Stomach (tissue), 19 donors: ENCODE measurements at places on chromosomes 7 and 10. TPM values are rescaled to one million over a fixed set of nuclear protein-coding genes. Genes with fewer than 3 reads are reported as not detected.

Gene CDCA7L
- total RNA-seq, result 89.8 TPM

Gene PVRIG
- not detected for total RNA-seq

Gene ELFN1
- 0.43 TPM for total RNA-seq

Gene SHH
- total RNA-seq, result 6.4 TPM

Gene VAX1
- total RNA-seq, result not detected

- peaks cover 78% of the 10 kb centered on the region for H3K4me1 ChIP-seq
- peaks cover 15% of the 10 kb centered on the region for H3K36me3 ChIP-seq
- no peak for DNase-seq
- no peak overlapping the region for H3K4me3 ChIP-seq
These were observed 62.1 kb downstream of the PTEN start for GRCh38 chr10:87925570-87925969.

GRCh38 chr7:108384716-108385483, 71.3 kb downstream of the NRCAM start:
- no peaks in the 10 kb centered on the region for H3K4me1 ChIP-seq
- no peaks in the 10 kb centered on the region for H3K27me3 ChIP-seq
- H3K4me3 ChIP-seq, result no peak overlapping the region
- no peaks in the 10 kb centered on the region for H3K36me3 ChIP-seq
- no peak for DNase-seq

DNA sequence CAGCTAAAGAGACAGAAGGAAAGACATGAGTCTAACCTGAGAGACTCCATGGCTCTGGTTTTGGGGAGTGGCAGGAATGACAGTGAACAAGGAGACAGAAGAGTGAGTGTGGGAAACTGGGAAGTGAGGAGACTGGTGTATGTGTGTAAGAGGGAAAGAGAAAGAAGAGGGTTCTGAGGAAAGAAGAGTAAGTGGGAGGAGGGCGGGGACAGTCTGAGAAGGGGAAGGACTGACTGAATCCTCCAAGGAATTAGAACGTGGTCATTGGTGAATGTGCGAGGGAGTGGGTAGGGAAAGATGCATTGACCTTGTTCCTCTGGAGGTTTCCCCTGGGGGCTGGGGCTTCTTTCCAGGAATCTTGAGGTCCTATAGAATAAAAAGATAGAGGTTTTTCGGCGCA, 26.6 kb downstream of the WNT8B start:
- H3K36me3 ChIP-seq, result peaks cover 73% of the 10 kb centered on the region
- no peaks in the 10 kb centered on the region for H3K4me1 ChIP-seq
- no peak overlapping the region for H3K27ac ChIP-seq
- no peak for DNase-seq
- no peaks in the 10 kb centered on the region for H3K27me3 ChIP-seq
- no peak overlapping the region for H3K4me3 ChIP-seq

DNA sequence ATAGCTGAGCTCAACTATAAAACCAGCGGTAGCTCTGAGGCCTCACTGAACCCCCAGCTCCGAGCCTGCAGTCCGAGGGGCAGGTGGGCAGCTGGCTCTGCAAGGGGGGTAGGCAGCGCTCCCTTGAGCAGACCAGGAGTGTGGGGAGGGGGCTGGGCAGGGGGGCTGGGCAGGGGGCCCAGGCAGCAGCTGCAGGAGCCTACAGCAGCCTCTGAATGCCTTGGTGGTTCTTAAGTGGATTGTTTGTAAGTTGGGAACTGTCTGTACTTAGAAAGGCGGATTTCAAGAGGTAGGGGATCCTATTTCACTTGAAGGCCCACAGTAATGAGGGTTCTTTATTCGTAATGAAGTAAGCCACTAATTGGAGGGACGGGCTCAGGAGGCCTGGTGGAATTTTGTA, 72.3 kb downstream of the ICA1 start:
- H3K4me1 ChIP-seq, result no peaks in the 10 kb centered on the region
- H3K27me3 ChIP-seq, result no peaks in the 10 kb centered on the region
- no peak overlapping the region for H3K4me3 ChIP-seq
- H3K36me3 ChIP-seq, result no peaks in the 10 kb centered on the region
- no peak for DNase-seq

DNA sequence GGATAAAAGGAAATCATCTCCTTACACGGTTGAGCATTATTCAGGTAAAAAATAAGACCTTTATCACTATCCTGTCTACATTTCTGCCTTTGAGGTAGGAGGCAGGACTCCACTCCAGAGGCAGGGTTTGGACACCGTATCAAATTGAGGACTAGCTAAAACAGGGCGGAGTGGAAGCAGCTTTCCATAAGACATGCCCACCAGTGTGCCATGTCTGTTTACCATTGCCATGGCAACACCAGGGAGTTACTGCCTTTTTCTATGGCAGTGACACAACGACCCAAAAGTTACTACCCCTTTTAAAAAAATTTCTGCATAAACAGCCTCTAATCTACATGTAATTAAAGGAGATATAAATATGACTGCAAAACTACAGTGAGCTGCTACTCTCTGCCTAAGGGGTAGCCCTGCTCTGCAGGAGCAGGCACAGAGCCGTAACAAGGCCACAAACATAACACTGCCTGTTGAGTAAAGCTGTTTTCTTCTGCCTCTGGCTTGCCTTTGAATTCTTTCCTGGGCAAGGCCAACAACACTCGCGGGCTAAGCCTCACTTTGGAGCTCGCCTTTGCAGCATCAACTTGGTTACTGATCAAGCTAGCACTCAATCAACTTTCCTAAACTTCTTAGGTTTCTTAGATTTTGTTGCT, 26.5 kb downstream of the DGKB start:
- no peaks in the 10 kb centered on the region for H3K4me1 ChIP-seq
- H3K4me3 ChIP-seq, result no peak overlapping the region
- H3K27ac ChIP-seq, result no peak overlapping the region
- DNase-seq, result no peak

- H3K36me3 ChIP-seq, result no peaks in the 10 kb centered on the region
- no peak for DNase-seq
- no peak overlapping the region for H3K4me3 ChIP-seq
- H3K27ac ChIP-seq, result no peak overlapping the region
- no peaks in the 10 kb centered on the region for H3K4me1 ChIP-seq
These were observed 122.4 kb downstream of the ZNF248 start for GRCh38 chr10:37734971-37735370.

- no peak for DNase-seq
- no peak overlapping the region for H3K4me3 ChIP-seq
- H3K36me3 ChIP-seq, result no peaks in the 10 kb centered on the region
- H3K27me3 ChIP-seq, result no peaks in the 10 kb centered on the region
- H3K4me1 ChIP-seq, result peaks cover 13% of the 10 kb centered on the region
- no peak overlapping the region for H3K27ac ChIP-seq
These were observed 114.7 kb downstream of the CD36 start for GRCh38 chr7:80752954-80753690.

DNA sequence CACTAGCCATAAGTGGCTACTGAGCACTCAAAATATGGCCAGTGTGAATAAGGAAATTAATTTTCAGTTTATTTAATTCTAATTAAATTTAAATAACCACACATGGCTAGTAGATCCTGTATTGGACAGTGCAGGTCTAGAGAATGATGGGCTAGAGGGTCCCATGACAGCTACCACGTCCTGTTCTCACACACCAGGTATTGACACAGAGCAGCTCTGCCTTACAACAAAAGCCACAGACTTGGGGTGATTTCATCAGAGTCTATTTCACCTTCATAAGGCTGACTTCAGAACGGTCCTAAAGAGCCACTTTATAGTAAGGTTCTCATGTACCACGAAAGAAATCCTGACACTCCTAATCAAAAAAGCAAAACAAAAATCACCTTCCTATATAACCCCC, 111.3 kb downstream of the UBE2H start:
- peaks cover 29% of the 10 kb centered on the region for H3K4me1 ChIP-seq
- no peak overlapping the region for H3K4me3 ChIP-seq
- no peaks in the 10 kb centered on the region for H3K27me3 ChIP-seq
- no peak for DNase-seq
- H3K36me3 ChIP-seq, result peaks cover 23% of the 10 kb centered on the region
- H3K27ac ChIP-seq, result no peak overlapping the region

DNA sequence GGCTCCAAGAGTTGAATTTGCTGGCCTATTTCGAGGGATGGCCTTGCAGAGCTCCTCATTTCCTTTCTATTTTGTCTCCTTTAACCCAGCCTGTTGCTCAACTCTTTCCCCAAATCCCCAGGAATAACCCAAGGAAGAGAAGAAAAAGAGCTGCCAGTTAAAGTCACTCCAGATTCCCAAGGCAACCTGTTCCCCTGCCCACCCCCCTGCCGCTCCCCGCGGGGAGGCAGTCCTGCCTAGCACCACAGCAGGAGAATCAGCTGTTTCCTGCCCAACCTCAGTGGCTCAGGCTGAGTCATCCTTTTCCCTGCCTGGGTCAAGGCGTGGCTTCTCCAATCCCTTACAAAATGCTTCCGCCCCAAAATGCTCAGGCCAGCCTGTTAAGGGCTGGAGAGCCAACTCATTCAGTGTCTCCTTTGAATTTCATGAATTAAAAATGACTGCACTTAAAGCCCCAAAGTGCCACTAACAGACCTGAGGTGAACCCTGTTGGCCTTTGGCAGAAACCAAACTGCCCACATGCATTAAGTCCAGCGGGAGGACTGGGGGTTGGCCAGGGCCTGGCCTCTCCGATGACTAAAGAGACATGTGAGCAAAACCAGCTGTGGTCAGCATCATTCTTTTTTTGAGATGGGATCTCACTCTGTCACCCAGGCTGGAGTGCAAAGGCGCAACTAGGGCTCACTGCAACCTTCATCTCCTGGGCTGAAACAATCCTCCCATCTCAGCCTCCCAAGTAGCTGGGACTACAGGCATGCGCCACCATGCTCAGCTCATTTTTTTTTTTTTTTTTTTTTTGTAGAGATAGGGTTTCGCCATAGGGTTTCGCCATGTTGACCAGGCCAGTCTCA, 83.2 kb upstream of the KIF5B start:
- H3K36me3 ChIP-seq, result no peaks in the 10 kb centered on the region
- peak overlapping the region; percentile 37 for H3K27ac ChIP-seq
- H3K4me3 ChIP-seq, result no peak overlapping the region
- H3K4me1 ChIP-seq, result peaks cover 19% of the 10 kb centered on the region
- no peaks in the 10 kb centered on the region for H3K27me3 ChIP-seq

DNA sequence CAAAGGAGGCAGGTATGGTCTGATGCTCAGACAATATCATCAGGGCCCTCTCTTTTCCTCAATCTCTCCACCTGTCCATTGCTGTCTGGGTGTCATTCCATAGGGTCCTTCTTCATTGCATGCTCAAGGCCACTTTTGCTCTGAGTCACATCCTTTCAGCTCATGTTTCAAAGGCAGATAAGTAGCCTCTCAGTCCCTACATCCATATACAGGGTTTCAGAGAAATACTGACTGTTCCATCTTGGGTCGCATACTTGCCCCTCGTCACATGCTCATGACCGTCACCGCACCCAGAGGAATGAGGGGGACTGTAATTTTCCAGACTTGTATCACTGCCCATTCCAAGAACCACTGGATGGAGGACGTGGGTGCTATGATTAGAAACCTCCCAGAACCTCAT, 93.4 kb downstream of the FAM107B start:
- H3K27ac ChIP-seq, result no peak overlapping the region
- H3K36me3 ChIP-seq, result no peaks in the 10 kb centered on the region

DNA sequence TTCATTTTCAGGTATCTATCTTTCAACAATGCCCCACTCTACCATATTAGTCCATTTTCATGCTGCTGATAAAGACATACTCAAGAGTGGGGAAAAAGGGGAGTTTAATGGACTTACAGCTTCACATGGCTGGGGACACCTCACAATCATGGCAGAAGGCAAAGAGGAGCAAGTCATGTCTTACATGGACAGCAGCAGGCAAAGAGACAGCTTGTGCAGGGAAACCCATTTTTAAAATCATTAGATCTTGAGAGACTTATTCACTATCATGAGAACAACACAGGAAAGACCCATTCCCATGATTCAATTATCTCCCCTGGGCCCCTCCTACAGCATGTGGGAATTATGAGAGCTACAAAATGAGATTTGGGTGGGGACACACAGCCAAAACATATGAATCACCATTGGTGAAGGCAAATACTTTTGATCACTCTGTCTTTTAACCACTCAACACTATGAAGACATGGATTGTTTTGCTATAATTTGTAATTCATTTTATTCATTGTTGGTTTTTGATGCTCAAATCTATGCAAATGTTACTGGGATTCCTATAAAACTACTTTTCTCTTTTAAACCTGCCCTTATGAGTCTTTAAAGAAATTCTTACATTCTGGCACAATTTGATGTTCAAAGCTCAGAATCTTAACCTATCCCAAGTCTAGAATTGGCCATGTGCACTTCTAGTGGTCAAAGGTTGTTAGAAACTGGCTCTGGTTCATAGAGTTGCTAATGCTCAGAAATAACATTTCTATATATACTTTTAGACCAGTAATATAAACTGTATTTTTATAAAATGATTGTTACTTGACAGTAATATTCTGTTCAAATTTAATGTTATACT, 15.3 kb downstream of the AKR1C4 start:
- no peak overlapping the region for H3K27ac ChIP-seq
- no peaks in the 10 kb centered on the region for H3K4me1 ChIP-seq
- no peak for DNase-seq
- no peaks in the 10 kb centered on the region for H3K36me3 ChIP-seq
- H3K4me3 ChIP-seq, result no peak overlapping the region
- H3K27me3 ChIP-seq, result no peaks in the 10 kb centered on the region

DNA sequence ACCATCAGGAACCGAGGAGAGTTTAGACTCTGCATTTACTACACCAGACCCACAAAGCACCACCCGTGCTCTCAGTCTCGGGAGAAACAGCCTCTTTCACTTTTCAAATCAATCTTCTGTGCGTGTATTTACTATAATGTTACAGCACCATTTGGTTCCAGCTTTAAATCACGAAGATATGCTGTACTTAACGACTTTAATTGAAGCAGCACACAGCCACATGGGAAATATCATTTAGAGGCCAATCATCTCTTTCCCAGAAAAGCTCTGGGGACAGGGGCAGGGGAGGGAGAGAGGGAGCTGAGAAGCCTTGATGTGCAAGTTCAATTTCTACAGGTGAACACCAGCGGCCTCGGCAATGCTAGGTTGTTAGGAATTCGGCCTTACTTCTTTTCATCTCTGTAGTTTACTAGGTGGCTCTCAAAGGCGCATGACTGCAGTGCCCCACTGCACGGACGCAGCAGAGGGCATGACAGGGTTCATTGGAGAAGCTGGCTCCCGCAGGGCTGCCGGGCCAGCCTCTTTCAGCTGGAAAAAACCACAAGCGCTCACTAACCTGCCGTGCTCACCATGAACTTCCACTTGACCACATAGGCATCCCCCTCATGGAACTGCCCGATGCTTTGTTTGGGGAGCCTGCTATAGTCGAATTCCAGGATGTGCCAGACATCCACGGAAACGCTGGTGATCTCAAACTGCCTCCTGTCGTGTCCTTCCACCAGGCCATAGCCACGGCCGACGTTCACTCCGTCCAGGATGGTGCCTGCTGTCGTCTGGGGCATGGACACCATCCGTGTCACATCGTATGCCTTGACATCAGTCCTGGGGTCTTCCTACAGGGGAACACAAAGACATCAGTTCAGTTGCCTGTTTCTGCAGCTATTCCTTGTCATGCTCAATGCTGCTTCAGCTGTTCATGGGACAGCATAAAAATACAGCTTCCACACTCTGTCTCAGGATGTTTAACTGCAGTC, 154.5 kb downstream of the SVIL start:
- no peaks in the 10 kb centered on the region for H3K4me1 ChIP-seq
- H3K27ac ChIP-seq, result peak overlapping the region; percentile 44
- H3K4me3 ChIP-seq, result no peak overlapping the region
- peaks cover 12% of the 10 kb centered on the region for H3K36me3 ChIP-seq

GRCh38 chr10:123600177-123600576, 66.0 kb upstream of the GPR26 start:
- no peak overlapping the region for H3K27ac ChIP-seq
- H3K36me3 ChIP-seq, result no peaks in the 10 kb centered on the region
- no peak for DNase-seq
- H3K4me3 ChIP-seq, result no peak overlapping the region
- peaks cover 26% of the 10 kb centered on the region for H3K27me3 ChIP-seq

GRCh38 chr7:50497068-50497642, 47.0 kb upstream of the FIGNL1 start:
- H3K27me3 ChIP-seq, result no peaks in the 10 kb centered on the region
- H3K27ac ChIP-seq, result peak overlapping the region; percentile 49
- H3K4me1 ChIP-seq, result no peaks in the 10 kb centered on the region
- no peaks in the 10 kb centered on the region for H3K36me3 ChIP-seq
- H3K4me3 ChIP-seq, result no peak overlapping the region
